ENCODE measurements at places on chromosomes 1 and 21. TPM values are rescaled to one million over a fixed set of nuclear protein-coding genes. Genes with fewer than 3 reads are reported as not detected.

DNA sequence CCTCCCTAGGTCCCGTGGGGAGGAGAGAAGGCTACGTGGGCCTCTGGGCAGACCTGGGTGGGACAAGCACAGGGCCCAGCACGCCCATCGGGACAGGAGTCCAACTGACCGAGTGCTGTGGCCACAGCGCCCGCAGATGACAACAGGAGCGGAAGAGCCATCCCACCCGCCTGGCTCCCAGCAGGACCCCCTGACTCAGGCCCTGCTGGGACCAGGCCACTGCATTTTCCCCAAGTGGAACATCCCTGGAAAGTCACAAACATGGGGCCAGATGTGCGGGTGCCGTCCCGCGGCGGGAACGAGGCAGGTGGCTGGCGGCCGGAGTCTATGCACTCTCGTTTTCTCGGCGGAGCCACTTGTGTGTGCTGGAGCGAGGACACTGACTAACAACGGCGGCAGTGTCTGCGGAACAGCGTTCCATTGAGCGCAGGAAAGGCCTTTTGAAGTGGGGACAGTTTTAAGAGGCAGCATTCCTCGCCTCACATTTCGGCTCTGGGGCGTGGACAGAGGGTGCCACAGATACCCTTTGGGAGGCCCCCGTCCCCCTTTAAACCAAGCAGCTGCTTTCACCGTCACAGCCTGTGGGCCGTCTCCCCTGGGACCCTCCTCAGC lies 93.7 kb upstream of the ARHGEF16 start:
- DNase-seq = no peak

GRCh38 chr21:45420061-45421041 lies 15.4 kb downstream of the COL18A1 start:
- DNase-seq = peak; percentile 90

- no peak for DNase-seq
Observed at GRCh38 chr1:87834151-87834550, 505.5 kb downstream of the LMO4 start.

GRCh38 chr1:99645699-99646531 lies at the start of gene PALMD:
Gene PALMD (plus strand): TSS chr1:99646113. CDS start chr1:99646318, 205 bp downstream.
- DNase-seq = peak; percentile 40

Gene LIN28A
- not detected for total RNA-seq

Gene FMOD
- total RNA-seq = 22.3 TPM

Gene NOL9
- 28.7 TPM for total RNA-seq

Measured in kidney (tissue), 22 donors.